ENCODE measurements at places on chromosomes 13 and 19. TPM values are rescaled to one million over a fixed set of nuclear protein-coding genes. Genes with fewer than 3 reads are reported as not detected.

DNA sequence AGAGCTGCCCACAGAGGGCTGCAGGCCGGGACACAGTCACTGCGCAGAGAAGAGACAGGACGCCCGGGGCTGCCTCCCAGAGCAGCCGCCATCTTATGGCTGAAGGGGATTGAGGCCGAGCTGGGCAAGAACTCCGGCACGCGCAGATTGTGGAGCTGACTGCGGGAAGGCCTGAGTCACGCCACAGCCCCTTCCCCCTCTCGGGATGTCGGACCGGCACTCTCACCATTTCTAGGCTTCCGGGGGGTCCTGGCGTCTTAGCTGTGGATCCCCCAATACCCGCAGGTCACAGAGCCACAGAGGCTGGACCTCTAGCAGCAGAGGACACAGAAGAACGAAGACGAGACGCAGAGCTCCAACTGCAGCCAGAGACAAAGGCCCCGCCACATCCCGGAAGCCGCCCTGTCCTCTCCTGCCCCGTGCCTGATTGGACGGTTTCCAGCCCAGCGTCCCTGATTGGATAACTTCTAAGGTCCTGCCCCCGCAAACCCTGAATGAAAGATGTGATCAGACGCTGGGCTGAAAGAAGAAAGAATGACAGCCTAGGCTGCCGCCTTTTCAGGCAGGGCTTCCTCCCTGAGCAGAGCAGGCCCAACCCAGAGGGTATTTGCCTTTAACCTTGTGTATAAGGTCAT is at the start of gene ZNF43:
ZNF43 (minus strand) TSS at position 373 of the 635 bp plus-strand sequence; CDS start at position 229, 144 bp downstream.
- H3K4me1 ChIP-seq = no peaks in the 10 kb centered on the region
- peak within 1 kb of the TSS; percentile 73 for H3K27ac ChIP-seq
- H3K27me3 ChIP-seq = no peaks in the 10 kb centered on the region
- DNase-seq = peak; percentile 95
- H3K4me3 ChIP-seq = peak within 1 kb of the TSS; percentile 71

GRCh38 chr13:107573184-107573583 is 642.2 kb downstream of the LIG4 start:
- no peak overlapping the region for H3K27ac ChIP-seq
- H3K36me3 ChIP-seq = no peaks in the 10 kb centered on the region
- H3K4me3 ChIP-seq = no peak overlapping the region
- H3K4me1 ChIP-seq = no peaks in the 10 kb centered on the region
- no peak for DNase-seq

GRCh38 chr13:42454749-42455148 is 119.2 kb upstream of the TNFSF11 start:
- DNase-seq = no peak
- no peaks in the 10 kb centered on the region for H3K4me1 ChIP-seq
- no peak overlapping the region for H3K4me3 ChIP-seq

- H3K36me3 ChIP-seq = no peaks in the 10 kb centered on the region
- no peak for DNase-seq
- H3K4me1 ChIP-seq = no peaks in the 10 kb centered on the region
- no peak overlapping the region for H3K27ac ChIP-seq
Measured at GRCh38 chr13:106691861-106692260, 123.9 kb upstream of the ARGLU1 start.

DNA sequence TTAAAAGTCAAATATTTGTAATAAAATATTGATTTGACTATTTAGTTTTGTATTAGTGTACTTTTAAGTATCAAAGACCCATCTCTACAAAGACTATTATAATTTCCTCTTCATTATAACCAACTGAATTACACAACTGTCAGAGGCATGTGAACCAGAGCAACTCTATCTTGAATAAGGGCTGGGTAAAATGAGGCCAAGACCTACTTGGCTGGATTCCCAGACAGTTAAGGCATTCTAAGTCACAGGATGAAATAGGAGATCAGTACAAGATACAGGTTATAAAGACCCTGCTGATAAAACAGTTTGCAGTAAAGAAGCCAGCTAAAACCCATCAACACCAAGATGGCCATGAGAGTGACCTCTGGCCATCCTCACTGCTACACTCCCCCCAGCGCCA is 36.2 kb upstream of the ATP12A start:
- no peaks in the 10 kb centered on the region for H3K4me1 ChIP-seq
- no peak for DNase-seq
- H3K36me3 ChIP-seq = no peaks in the 10 kb centered on the region
- H3K27me3 ChIP-seq = no peaks in the 10 kb centered on the region

GRCh38 chr13:101757446-101758039 is 305.1 kb downstream of the ITGBL1 start:
- no peaks in the 10 kb centered on the region for H3K27me3 ChIP-seq
- H3K4me3 ChIP-seq = no peak overlapping the region
- H3K36me3 ChIP-seq = no peaks in the 10 kb centered on the region
- H3K4me1 ChIP-seq = no peaks in the 10 kb centered on the region
- no peak overlapping the region for H3K27ac ChIP-seq
- DNase-seq = peak; percentile 5

- no peak for DNase-seq
- no peaks in the 10 kb centered on the region for H3K27me3 ChIP-seq
- H3K36me3 ChIP-seq = no peaks in the 10 kb centered on the region
- H3K4me3 ChIP-seq = no peak overlapping the region
- H3K27ac ChIP-seq = peak overlapping the region; percentile 57
- H3K4me1 ChIP-seq = no peaks in the 10 kb centered on the region
Measured at GRCh38 chr13:99217461-99218110, 16.9 kb downstream of the UBAC2 start.

DNA sequence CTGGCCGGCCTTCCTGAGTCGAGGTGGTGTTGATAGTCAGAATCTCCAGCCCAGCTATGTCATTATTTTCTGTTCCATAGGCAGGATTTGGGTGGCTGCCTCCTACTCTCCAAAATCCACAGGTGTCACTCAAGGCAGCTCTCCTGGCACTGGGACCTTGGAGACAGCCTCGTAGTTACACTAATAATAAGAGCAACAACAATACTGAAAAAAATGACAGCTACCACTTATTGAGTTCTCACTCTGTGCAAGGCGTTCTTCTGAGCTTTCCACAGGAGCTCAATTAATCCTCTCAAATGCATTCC is 12.2 kb upstream of the KLK12 start:
- no peaks in the 10 kb centered on the region for H3K27me3 ChIP-seq
- no peak for DNase-seq
- no peak overlapping the region for H3K27ac ChIP-seq
- no peaks in the 10 kb centered on the region for H3K36me3 ChIP-seq
- H3K4me3 ChIP-seq = no peak overlapping the region
- H3K4me1 ChIP-seq = no peaks in the 10 kb centered on the region

- no peak overlapping the region for H3K27ac ChIP-seq
- peaks cover 14% of the 10 kb centered on the region for H3K4me1 ChIP-seq
- no peak overlapping the region for H3K4me3 ChIP-seq
Measured at GRCh38 chr19:14416817-14417231, 2.3 kb downstream of the DDX39A start.

DNA sequence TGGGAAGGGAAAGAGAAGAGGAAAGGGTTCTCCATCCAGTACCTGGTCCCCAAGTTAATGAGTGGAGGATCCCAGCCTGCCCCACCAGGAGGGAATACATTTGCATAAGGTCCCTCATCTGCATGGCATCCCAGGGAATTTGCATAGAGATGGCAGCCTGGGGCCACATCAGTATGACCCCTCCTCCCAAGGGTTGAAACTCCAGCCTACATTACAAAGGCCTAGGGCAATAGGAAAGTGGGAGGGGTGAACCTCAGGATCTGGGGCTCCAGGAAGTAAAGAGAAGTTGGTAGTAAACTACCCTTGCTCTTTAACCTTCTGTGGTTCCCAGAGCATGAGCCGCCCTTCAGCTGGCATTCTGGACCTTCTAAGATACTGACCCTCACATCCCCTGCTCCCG is 6.8 kb upstream of the NECTIN2 start:
- no peak overlapping the region for H3K27ac ChIP-seq
- DNase-seq = peak; percentile 46
- no peaks in the 10 kb centered on the region for H3K36me3 ChIP-seq
- H3K4me3 ChIP-seq = no peak overlapping the region
- H3K27me3 ChIP-seq = no peaks in the 10 kb centered on the region
- peaks cover 5% of the 10 kb centered on the region for H3K4me1 ChIP-seq

DNA sequence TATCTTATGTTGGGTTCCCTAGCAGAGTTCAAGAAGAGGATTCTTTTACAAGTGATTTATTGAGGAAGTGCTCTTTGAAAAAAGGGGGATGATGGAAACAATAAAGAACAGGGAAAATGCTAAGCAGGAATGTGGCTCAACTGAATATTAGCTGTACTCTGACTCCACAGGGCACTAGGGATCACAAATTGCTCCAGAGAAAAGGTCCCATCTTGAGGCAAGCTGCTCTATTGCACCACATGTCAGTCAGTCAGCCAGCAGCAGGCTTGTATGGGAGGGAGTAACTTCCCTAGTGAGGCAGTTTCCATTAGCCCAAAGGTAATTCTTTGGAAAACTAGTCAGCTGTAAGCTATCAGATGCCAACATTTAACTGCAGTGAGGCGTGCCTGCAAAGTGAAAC is 73.3 kb upstream of the FNDC3A start:
- H3K4me1 ChIP-seq = peaks cover 2% of the 10 kb centered on the region
- no peaks in the 10 kb centered on the region for H3K36me3 ChIP-seq
- no peak overlapping the region for H3K27ac ChIP-seq
- H3K27me3 ChIP-seq = no peaks in the 10 kb centered on the region
- DNase-seq = peak; percentile 44

GRCh38 chr13:68066879-68067513 is 836.9 kb upstream of the PCDH9 start:
- no peak overlapping the region for H3K4me3 ChIP-seq
- no peak overlapping the region for H3K27ac ChIP-seq
- peak; percentile 1 for DNase-seq
- no peaks in the 10 kb centered on the region for H3K4me1 ChIP-seq

DNA sequence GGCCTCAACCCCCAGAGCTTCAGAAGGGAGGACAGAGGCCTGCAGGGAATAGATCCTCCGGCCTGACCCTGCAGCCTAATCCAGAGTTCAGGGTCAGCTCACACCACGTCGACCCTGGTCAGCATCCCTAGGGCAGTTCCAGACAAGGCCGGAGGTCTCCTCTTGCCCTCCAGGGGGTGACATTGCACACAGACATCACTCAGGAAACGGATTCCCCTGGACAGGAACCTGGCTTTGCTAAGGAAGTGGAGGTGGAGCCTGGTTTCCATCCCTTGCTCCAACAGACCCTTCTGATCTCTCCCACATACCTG is 969 bp upstream of the CEACAM5 start:
- H3K4me3 ChIP-seq = no peak overlapping the region
- H3K27me3 ChIP-seq = no peaks in the 10 kb centered on the region
- H3K4me1 ChIP-seq = no peaks in the 10 kb centered on the region
- no peak overlapping the region for H3K27ac ChIP-seq

- H3K4me1 ChIP-seq = no peaks in the 10 kb centered on the region
- H3K36me3 ChIP-seq = no peaks in the 10 kb centered on the region
- no peaks in the 10 kb centered on the region for H3K27me3 ChIP-seq
- DNase-seq = no peak
- no peak overlapping the region for H3K4me3 ChIP-seq
Measured at GRCh38 chr13:113661509-113661908, 3.5 kb upstream of the ATP4B start.

DNA sequence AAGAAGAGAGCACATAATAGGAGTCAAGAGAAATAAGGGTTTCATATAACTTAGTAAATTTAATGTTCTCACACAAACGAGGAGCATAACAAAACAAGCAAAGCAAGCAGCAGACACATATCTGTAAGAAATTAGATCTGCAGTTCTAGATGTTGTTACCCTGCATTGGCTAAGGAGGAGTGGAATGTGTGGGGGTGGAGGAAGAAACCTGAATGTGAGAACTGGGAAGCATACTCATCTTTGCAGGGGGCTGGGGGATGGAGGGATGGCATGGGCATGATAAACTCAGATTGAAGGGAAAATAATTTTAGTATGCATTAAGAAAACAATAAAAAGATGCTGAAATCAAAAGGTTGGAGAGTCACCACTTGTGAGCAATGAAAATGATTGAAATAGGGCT is 255.0 kb downstream of the LIG4 start:
- no peaks in the 10 kb centered on the region for H3K36me3 ChIP-seq
- H3K27me3 ChIP-seq = no peaks in the 10 kb centered on the region
- H3K27ac ChIP-seq = no peak overlapping the region
- no peaks in the 10 kb centered on the region for H3K4me1 ChIP-seq

- no peaks in the 10 kb centered on the region for H3K27me3 ChIP-seq
- peak overlapping the region; percentile 74 for H3K4me3 ChIP-seq
- H3K4me1 ChIP-seq = peaks cover 2% of the 10 kb centered on the region
- no peak for DNase-seq
Measured at GRCh38 chr19:1438933-1439354, 748 bp downstream of the RPS15 start.

DNA sequence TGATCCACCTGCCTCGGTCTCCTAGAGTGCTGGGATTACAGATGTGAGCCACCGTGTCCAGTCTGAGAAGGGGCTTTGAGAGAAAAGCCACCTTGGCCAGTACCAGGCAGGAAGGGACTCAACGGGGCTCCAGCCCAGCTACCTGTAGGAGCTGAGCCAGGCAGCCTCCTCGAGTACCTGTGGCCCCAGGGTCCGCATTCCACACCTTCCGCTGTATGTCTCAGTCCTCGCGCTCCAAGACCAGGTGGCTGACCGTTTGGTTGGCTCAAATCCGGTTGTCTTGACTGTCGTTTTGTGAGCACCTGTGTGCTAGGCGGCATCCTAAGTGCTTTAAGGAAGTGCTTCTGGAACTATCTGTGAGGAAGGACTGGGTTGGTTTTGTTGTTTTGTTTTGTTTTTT is 16.2 kb downstream of the MARK4 start:
- H3K27me3 ChIP-seq = no peaks in the 10 kb centered on the region
- H3K27ac ChIP-seq = no peak overlapping the region
- no peak overlapping the region for H3K4me3 ChIP-seq
- DNase-seq = no peak

GRCh38 chr13:108595436-108596274 is 33.8 kb upstream of the MYO16 start:
- no peaks in the 10 kb centered on the region for H3K4me1 ChIP-seq
- H3K36me3 ChIP-seq = no peaks in the 10 kb centered on the region
- H3K27me3 ChIP-seq = no peaks in the 10 kb centered on the region
- H3K4me3 ChIP-seq = no peak overlapping the region
- no peak overlapping the region for H3K27ac ChIP-seq
- no peak for DNase-seq

DNA sequence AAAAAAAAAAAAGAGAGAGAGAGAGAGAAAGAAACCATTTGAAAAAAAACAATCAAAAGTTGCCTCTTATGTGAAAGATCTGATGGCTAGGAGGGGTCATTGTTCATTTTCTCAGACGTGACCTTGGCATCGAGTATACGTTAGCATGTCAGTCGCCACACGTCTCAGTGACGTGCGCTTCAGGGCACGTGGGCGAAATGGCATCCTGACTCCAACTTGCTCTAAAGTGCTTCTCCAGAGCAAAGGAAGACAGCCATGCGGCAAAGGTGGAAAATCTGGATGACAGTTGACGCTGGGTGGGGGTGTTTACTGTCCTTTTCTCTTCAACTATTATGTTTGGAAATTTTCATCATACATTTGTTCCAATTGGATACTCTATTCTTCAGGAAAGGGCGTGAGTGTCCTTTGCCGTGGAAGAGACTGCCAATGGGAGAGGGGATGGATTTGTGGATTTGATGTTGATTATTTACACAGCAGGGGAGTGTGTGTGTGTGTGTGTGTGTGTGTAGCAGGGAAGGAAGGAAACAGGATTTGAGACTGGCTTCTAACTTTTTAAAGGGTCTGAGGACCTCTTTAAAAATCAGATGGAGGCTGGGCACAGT is 25.0 kb downstream of the KLF2 start:
- H3K27ac ChIP-seq = no peak overlapping the region
- H3K36me3 ChIP-seq = no peaks in the 10 kb centered on the region
- DNase-seq = no peak
- H3K27me3 ChIP-seq = no peaks in the 10 kb centered on the region
- H3K4me3 ChIP-seq = no peak overlapping the region

The SIGLEC5 gene
- 0.06 TPM for polyA plus RNA-seq

The ZNF600 gene
- polyA plus RNA-seq = 17.2 TPM

The INAFM1 gene
- 7.3 TPM for polyA plus RNA-seq

The CD33 gene
- 3.8 TPM for polyA plus RNA-seq
